ENCODE measurements at places on chromosomes 6 and 20.

GRCh38 chr20:59705651-59706399 lies 101.5 kb downstream of the PHACTR3 start:
- no peak for DNase-seq

- DNase-seq: no peak
These were observed 333.0 kb downstream of the CD83 start for GRCh38 chr6:14450578-14450977.

- no peak for DNase-seq
These were observed 84.9 kb downstream of the MMS22L start for GRCh38 chr6:97198046-97198565.

DNA sequence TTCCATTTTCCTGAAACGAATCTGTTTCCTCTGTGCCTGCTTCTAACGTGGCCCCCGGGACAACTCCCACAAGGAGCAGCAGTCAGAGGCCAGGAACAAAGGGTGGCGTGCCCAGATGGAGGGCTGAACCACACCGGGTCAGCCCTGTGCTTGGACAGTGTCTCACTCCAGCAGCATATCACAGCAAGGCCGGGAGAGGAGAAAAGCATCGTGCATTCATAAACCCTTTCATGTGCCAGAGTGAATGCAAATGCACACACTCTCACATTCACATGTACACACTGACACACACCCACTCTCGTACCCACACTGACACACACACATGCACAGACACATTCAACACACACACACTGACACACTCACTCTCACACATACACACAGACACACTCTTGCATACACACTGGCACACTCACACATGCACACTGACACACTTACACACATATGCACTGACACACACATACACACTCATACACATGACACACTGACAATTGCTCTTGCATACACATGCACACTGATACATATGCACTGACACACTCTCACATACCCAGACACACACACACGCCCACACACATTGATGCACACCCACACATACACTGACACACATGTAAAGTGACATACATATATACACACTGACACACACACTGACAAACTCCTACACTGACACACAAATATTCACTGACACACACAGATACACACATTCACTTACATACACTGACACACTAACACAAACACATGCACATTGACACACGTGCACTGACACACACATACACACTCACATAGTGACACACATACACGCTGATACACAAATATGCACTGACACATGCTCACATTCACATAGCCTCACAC lies 237.0 kb downstream of the LRFN2 start:
- DNase-seq: no peak

- no peak for DNase-seq
These were observed 245.0 kb upstream of the RIN2 start for GRCh38 chr20:19512886-19513677.

DNA sequence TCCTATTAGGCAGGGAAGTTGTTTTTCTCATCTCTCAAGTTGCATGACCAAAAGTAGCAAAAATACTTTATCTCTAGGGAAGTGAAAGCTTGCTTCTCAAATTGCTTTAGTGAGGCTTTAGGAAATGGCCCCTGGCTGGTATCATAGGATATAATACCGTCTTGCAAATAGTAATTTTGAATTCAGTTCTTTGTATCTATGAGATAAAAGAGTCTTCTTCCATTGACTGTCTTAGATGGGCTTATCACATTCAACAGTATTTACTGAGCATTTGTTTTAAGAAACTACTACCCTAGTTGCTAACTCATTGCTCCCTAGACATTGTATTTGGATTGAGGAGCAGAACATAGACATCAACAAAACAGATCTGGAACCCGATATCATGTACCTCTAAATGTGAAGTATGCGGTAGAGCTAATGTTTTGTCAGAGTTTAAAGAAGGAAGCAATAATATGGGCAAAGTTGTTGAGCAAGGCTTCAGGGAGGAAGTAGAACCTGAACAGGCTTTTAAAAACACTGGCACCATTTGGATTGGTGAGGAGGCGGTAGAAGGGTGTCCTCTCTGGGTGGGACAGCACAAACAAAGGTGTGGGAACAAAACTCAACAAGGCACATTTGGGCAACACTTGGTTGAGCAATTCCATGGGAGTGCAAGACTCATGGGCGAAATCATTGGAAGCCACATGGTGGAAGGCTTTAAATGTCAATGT lies 101.5 kb downstream of the SGK1 start:
- no peak for DNase-seq

DNA sequence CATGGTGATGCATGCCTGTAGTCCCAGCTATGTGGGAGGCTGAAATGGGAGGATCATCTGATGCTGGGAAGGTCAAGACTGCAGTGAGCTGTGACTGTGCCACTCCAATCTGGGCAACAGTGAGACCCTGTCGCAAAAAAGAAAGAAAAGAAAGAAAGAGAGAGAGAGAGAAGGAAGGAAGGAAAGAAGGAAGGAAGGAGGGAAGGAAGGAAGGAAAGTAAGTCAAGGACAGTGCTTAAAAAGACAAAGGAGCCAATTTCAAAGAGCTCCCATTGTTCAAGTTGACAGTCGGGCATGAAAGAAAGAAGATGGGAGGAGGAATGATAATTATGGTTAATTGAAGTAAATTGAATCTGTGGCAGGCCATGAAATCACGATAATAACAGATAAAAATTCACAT lies 16.2 kb downstream of the C6orf15 start:
- no peak for DNase-seq

DNA sequence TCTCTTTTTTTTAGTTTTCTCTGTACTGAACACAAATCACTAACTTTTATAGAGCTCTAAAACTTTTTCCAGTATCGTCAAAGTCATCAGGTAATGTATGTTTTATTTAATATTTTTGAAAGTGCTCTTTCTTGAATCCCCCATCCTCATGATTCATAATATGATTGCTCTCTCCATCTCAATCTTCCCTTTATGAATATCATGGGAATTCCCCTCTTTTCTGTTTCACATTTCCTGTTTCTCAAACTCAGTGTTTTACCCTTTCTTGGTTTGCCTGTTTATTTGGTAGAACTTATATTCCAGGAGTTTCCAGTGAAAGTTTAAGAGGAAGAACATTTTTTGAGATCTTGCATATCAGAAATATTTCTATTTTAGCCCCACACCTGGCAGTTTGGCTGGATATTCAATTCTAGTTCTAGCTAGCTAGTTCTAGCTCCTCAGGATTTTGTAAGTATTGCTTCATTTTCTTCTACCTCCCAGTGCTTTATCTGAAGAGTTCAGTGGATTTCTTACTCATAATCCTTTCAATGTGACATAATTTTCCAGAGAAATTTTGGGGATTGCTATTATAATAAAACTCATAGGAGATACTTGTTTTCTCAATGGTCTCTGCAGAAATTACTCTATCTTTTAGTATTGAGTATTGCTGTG lies 6.1 kb upstream of the C6orf58 start:
- no peak for DNase-seq

GRCh38 chr6:89412071-89413005 lies at the start of gene RRAGD:
RRAGD (minus strand) TSS chr6:89412273; CDS start chr6:89411993, 280 bp downstream.
- no peak for DNase-seq
